CD8-positive, alpha-beta T cell (primary cell): ENCODE measurements at places on chromosomes 2 and 18.

GRCh38 chr2:31052284-31052683, 86.0 kb downstream of the GALNT14 start:
- no peak for DNase-seq

GRCh38 chr2:127397568-127398238, 9.9 kb upstream of the MAP3K2 start:
- DNase-seq: no peak

DNA sequence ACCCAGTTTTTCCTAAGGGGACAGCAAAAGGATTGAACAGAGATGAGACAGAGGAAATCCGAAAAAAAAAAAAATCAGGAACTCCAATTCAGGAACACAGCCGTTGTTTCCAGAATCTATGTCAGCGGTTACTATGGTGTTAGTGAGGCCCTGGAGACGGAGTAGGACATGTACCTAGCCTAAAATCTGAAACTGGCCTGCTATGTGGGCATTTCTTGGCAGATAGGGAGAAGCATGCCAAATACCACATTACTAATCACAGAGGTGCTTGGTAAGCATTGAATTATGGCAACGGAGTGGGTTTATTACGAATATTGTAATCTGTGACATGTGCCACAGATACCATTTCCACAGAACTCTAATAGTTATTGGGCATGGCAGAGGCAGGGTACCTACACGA, 530.6 kb downstream of the CCDC85A start:
- no peak for DNase-seq

DNA sequence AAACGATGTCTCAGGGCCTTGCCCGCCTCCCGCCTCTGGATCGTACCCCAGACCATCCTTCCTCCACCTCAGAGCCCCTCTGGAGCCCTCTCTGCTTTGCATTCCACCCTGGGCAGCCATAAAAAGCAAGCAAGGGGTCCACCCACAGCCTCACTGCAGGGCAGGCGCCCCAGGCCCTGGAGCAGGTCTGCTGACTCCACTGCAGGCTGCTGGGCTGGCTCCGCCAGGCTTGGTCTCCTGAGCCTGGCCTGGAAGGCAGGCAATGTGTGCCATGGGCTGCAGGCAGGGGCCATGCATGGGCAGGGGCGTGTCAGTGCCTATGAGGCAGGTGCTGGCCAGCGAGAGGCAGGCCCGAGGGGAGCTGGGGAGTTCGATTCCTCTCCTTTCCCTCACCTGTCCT, 186.0 kb downstream of the ANKRD30B start:
- DNase-seq: no peak

GRCh38 chr2:46497766-46498165, 18.4 kb downstream of the TMEM247 start:
- DNase-seq: no peak

DNA sequence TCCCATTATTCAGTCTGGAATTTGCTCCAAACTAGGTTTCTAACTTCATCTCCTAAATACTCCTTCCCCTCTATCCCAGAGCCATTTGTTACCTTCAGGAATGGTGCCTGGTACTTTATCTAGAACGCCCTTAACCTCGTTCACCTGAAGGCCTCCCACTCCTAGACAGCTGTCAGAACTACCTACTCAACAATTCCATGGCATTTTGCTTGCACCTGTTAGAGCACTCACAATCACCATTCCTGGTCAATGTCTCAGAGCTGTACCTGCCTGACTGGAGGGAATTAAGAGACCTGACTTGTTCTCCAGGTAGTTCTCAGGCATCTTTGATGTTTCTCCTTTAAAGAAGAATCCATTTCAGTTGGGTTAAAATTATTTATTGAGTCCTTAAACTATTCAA, 88.9 kb downstream of the GAREM1 start:
- DNase-seq: no peak
